ENCODE measurements at places on chromosomes 6 and 20. TPM values are rescaled to one million over a fixed set of nuclear protein-coding genes. Genes with fewer than 3 reads are reported as not detected.

The GRM1 gene
- 0.41 TPM for total RNA-seq

The TRIM10 gene
- not detected for total RNA-seq

The MOG gene
- not detected for total RNA-seq

The CEP43 gene
- 9.9 TPM for total RNA-seq

The SCUBE3 gene
- not detected for total RNA-seq

The TCEA2 gene
- 90.0 TPM for total RNA-seq

The TMEM239 gene
- not detected for total RNA-seq

The CSE1L gene
- total RNA-seq = 117 TPM

The SLC2A10 gene
- 7.9 TPM for total RNA-seq

The PNLDC1 gene
- total RNA-seq = not detected

DNA sequence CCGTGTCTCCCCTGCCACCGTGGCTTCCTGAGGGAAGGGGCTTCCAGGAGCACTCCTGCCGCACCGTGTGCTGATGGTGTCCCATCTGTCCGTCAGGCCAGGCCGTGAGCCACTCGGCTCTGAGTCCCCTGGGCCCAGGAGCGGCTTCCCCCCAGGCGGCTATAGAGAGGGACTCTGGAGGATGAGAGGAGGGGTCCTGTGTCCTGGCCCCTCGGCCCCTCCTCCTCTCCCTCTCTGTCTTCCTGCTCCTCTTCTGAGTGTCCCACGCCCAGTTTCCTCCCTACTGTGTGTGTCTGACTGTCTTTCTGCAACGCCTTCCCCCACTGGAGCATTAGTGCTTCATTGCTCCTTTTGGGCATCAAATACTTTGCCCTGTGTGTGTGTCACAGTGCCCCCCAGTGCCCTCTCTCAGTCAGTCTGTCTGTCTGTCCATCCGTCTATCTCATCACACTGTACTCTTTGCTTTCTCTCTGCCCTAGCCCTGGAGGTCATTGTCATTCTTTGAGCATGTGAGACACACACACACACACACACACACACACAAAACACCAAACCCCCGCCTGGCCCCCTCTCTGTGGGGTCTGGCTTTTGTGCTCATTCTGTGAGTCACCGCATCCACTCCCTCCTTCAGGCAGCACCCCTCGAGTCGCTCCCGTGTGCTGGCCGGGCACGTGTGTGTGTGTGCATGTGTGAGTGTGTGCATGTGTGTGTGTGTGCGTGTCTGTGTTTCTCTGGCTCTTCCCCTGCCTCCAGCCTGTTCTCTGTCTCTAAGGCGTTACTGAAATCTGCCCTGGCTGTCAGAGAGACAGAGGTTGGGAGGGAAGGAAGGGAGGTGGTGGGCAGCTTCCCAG, 71.9 kb downstream of the SRC start:
- no peak for DNase-seq

- no peak for DNase-seq
These were observed 101.4 kb downstream of the PRDM1 start for GRCh38 chr6:106187424-106187982.

GRCh38 chr6:41306187-41306854, 19.8 kb upstream of the TREM1 start:
- DNase-seq = peak; percentile 65

DNA sequence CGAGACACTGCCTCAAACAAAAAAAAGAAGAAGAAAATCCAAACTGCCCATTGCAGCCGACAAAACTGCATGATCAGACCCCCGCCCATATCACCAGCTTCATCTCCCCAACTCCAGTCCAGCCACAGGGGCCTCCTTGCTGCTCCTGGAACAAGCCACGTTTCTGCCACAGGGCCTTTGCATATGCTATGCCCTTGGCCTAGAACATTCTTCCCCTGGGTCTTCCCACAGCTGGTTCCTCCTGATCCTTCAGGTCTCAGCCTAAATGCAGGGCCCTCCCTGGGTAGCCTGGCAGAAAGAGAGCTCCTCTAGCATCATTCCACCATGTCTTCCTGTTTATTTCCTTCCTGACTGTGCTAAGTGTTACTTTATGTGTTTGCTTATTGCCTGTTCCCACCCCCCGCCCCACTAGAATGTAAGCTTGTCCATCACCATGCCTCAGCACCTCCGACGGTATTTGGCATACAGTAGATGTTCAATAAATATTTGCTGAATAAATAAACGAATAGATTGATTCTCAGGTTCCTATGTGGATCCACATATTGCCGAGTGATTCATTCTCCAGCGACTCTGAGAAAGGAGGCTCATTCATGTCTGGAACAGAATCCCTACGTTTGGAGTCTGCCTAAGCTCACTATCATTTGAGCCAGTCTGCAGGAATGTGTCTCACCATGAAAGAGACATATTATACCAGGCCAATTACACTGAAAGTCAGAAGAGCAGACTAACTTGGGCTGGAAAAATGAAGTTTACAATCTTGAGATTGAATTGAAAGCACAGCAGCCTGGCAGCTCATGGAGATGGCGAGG, 56.1 kb downstream of the NFATC2 start:
- DNase-seq = no peak

DNA sequence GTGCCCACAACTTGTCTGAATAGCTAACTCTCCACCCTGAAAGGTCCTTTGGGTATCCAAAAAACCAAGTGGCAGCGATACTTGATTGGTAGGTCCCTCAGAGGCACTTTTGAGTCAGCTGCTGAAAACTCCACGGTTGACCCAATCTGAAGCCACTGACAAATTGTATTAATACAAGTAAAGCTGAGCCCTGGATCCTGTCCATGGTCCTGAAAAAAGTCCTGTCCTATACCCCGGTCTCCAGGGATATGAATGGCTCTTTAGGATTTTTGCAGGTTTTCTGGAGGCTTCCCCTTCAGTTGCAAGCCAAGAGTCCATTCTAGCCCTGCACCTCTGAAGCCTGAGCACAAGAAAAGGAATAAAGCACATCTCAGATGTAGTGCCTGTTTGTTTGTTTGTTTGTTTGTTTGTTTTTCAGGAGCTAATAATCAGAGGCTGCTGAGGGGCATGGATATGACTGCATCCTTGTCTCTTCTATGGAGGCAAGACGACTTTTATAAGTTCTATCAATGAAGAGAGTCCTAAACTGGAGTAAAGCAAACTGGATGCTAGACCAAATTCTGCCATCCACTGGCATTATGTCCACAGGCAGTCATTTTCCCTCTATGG, 1.7 kb upstream of the SLC12A5 start:
- DNase-seq = peak; percentile 48

- no peak for DNase-seq
These were observed 87.7 kb downstream of the EPB41L2 start for GRCh38 chr6:130975325-130975724.

GRCh38 chr6:165718491-165718891, 55.5 kb upstream of the PDE10A start:
- DNase-seq = no peak

GRCh38 chr6:168496997-168497331, 56.0 kb downstream of the SMOC2 start:
- no peak for DNase-seq

- DNase-seq = no peak
These were observed 198.7 kb downstream of the MOXD1 start for GRCh38 chr6:132202574-132202973.

DNA sequence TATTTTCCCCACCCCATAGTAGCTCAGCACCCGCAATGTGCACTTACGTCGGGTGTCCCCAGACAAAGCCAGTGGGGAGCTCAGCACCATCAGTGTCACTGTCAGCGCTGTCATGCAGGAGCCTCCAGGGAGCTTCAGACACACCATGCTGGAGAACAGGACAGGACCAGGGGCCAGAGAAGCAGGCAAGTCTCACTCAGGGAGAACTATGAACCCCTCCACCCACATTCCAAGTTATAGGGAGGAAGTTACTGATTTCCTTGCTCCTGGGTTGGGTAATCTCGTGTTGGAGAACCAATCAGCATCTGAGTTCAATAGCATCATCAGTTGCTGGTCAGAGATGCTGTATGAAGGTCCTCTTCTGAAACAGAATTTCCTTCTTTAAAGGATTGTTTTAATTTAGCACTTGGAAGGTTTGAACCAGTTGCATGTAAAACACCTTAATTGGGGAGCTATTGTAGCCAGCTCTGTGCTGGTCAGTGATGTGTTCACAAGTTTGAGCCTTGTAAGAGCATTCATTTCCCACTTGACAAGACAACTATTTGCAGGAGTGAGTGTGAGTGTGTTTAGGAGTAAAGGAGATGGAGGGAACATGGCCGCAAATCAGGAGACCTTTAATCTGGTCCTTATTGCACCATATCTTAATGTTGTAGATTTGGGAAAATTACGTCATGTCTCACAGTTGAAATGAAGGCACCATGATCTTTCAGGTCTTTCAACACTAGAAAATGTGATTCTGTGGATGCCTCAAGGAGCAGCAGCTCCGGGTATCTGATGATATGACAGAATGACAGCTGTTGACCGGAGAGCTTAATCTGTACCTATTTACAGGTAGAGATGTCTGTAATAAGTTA, at the start of gene HLA-DRB1:
TSS of gene HLA-DRB1 (minus strand) at position 253 of the 854 bp plus-strand sequence. CDS start at position 147, 106 bp downstream.
- peak; percentile 26 for DNase-seq

- no peak for DNase-seq
These were observed 30.9 kb downstream of the BCL2L1 start for GRCh38 chr20:31691646-31692275.

DNA sequence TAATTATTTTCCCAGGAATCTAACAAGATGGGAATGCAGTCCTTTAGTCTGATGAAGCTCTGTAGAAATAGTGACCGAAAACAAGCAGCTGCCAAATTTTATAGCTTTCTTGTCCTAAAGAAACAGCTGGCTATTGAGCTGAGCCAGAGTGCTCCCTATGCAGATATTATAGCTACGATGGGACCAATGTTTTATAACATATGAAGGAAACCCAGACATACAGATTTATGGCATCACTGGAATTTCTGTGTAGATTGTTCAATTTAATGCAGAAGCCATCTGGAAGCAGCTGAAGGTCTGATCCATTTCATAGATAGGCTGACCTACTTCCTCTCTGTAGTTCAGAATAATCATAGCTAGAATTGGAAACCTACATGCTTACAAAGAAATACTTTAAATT, 11.8 kb upstream of the SNPH start:
- DNase-seq = no peak

GRCh38 chr6:46973029-46973428, 51.3 kb upstream of the ADGRF5 start:
- no peak for DNase-seq
